ENCODE measurements at places on chromosomes 11 and 22.

GRCh38 chr11:112174789-112175598, at the start of gene BCO2:
Gene BCO2, plus strand, starts transcription at chr11:112175512. Its CDS starts 90 bp downstream, at chr11:112175602.
- DNase-seq: peak; percentile 68

- no peak for DNase-seq
Measured at GRCh38 chr11:118342503-118343161, at the start of gene CD3D. Gene CD3D, minus strand, starts transcription at chr11:118342705. Its CDS starts 98 bp downstream, at chr11:118342607.

- DNase-seq: no peak
Measured at GRCh38 chr11:28727254-28727653, 619.1 kb downstream of the METTL15 start.

DNA sequence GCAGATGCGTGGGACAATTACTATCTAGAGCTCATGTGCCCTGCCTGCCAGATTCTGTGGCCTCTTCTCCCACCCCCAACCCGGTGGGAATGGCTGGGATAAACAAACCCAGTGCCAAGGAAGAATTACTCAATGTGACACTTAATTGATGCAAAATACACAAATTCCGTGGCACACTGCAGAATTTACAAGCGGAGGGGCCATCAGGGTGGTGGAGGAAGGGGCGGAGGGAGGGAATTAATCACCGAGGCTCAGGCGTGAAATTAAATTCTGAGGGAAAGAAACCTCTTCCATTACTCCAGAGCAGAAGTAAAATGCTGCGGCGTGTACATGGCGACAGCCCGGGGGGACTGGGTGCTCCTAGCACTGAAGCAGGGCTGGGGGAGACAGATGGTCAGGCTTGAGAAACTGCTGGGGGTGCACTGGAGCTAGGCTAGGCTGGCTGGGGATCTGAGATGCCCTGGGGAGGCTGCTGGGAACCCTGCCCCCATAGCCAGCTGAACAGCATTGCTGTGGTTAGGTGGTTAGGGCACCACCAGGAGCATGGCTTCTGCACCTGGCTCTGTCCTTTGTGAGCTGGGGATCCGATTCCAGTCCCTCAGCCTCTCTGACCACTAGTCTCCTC, 200.6 kb downstream of the CEP164 start:
- DNase-seq: peak; percentile 60

- DNase-seq: no peak
Measured at GRCh38 chr22:50445071-50445879, 29.6 kb downstream of the SBF1 start.

GRCh38 chr11:122375687-122376399, 259.8 kb upstream of the BLID start:
- peak; percentile 38 for DNase-seq

GRCh38 chr11:32781721-32782120, 12.7 kb downstream of the CCDC73 start:
- DNase-seq: no peak

- DNase-seq: no peak
Measured at GRCh38 chr22:46905415-46905814, 143.0 kb downstream of the TBC1D22A start.

DNA sequence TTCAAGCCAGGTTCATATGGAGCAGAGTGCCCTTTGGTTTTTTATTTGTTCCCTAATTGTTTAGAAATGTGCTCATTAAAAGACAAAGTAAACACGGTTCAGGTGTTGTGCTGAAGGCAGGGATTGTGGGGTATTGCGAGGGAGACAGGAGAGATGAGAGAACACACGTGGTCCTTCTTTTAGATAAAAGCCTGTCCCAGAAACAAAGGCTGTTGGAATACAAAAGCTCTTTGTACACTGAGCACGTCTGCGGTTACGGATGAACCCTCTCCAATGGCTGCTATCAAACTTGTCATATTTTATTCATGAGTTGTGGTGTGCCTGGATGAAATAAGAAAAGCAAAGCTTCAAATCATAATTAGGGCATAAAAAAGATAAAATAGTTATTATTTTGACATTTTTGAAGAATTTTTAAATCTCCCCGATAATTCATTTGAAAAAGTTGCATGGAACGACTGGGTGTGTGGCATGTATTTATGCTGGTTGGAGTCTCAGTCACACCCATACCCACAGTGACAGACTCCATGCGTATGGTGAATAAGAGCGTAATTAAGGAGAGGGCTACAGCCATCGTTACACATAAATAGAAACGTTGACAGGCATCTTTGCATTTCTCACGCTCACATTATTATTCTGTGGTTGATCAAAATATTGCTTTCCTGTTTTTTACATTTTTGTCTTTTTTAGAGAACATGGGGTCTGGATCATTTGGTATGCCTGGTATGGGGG, 92.9 kb downstream of the NELL1 start:
- DNase-seq: no peak

DNA sequence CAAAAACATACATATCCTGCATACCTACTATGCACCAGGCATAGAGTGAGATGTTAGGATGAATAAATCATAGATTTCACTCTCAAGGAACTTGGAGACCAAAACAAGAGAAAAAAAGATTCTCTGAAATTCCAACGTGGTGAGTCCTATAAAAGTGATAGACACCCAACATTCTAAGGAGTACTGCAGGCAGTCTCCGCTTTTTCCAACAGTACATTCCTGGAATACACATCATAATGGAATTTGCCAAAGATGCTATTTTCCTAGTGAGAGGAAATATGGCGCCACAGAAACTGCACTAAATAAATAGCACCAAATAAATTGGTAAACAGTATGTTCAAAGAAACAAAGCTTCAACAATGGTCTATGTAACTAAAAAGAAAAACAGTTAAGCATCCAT, 6.0 kb downstream of the TMEM123 start:
- peak; percentile 87 for DNase-seq

GRCh38 chr11:68601147-68601546, 83.2 kb upstream of the GAL start:
- no peak for DNase-seq

DNA sequence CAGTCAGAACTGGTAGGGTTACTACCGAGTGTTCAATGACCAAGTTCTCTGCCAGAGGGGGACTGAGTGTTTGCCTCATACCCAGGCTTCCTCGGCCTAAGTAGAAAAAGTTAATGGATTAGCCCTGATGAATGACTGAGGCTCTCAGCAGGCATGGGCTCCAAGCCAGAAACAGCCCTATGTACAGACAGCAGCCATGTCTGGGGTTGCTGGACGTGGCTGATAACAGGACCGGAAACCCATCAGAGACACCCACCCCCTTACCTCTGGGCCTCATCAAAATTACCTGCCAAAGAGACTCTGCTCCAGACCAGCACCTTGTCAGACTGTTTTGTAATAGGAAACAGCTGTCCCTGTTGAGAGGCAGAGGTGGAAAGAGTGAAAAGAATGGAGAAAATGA, 351.4 kb downstream of the ETS1 start:
- DNase-seq: no peak

- peak; percentile 12 for DNase-seq
Measured at GRCh38 chr11:122954455-122954854, 27.2 kb downstream of the BSX start.

Measured in LHCN-M2 (cell line).